ENCODE measurements at places on chromosomes 2 and 18.

- DNase-seq = no peak
Measured at GRCh38 chr2:190304404-190304803, 15.2 kb downstream of the HIBCH start.

GRCh38 chr2:200089756-200090109 is 134.4 kb downstream of the MAIP1 start:
- DNase-seq = no peak

DNA sequence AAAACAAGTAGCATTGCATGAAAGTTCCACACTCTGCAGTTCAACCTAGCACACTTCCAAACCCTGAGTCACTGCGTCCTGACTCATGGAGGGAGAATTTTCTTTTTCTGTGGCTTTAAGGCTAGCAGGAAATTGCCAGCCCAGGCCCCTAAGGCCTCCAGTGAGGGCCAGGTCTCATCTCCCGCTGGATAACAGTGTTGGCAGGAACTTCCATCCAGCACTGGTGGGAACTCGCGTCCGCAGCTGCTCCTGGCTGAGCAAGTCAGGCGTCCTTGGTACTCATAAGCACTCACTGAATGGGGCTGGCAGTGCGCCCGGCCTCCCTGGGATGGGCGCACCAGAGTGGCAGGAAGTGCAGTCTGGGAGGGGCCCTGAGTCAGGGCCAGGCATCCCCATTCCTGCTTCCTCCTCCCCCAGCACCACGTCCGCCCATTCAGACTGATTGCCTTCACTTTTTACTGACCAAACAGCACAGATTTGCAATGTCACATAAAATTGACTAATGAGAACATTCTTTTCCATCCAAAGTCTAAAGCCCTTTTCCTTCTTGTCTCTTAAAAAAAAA is 14.3 kb downstream of the MALL start:
- no peak for DNase-seq

DNA sequence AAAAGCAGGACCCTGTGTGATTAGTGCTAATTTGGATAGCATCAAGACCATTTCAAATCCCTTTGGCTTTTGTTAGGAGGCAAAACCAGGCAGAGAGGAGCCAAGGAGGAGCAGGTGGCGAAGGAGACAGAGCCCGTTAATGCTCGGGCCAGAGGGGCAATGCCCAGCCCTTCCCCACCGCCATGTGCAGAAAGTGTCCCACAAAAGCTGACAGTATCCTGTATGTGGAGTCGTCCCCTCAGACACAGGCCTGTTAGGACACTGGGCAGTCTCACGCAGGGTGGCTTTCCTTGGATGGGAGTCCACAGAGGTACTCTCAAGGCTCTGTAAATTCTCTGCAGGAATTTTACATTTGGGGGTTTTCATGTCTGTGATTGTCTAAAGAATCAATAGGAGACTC is 44.8 kb upstream of the TFCP2L1 start:
- DNase-seq = no peak

- no peak for DNase-seq
Measured at GRCh38 chr2:111190816-111191540, 70.3 kb downstream of the BCL2L11 start.

Data from stimulated activated CD4-positive, alpha-beta T cell treated with anti-CD3 and anti-CD28 coated beads, Interleukin-12 subunit alpha, Interleukin-12 subunit beta, amount 100 ng/mL, for 4 hours (primary cell).